ENCODE measurements at places on chromosomes 2 and 18.

- no peak for DNase-seq
Observed at GRCh38 chr2:29532436-29532835, 388.9 kb downstream of the ALK start.

GRCh38 chr2:37637190-37637860 is 34.1 kb downstream of the CDC42EP3 start:
- DNase-seq = no peak

GRCh38 chr2:32926708-32927084 is 20.1 kb upstream of the LTBP1 start:
- DNase-seq = peak; percentile 22

DNA sequence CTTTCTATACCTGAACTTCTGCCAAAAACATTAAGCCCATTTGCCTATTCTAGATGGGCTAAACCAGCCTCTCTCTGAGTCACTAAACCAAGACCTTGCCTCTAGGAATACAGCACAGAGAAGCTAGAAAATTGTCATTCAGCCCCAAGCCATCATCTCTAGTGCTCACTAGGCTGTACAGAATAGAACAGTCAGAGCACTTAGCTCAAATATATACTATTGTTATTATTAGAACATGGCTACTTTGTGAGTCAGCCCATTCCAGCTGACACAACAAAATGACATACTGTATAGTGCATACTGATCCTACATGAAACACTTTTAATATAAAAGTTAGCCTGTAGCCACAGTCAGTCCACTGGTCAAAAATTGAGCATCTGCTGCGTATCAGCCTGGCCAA is 418.8 kb downstream of the NRXN1 start:
- no peak for DNase-seq

DNA sequence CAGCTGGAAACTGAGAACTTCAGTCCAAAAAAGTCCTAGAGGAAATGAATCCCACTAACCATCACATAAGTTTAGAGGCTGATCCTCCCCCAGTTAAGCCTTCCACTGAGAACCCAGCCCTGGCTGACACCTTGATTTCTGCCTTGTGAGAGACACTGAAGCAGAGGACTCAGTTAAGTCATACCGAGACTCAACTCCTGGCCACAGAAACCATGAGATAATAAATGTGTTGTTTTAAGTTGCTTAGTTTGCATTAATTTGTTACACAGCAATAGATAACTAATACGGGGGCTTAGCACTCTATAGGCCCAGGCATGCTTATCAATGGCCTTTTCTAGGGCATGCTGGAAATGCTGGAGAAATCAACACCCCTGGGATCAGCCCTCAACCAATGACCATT is 3.4 kb upstream of the ADD2 start:
- no peak for DNase-seq

DNA sequence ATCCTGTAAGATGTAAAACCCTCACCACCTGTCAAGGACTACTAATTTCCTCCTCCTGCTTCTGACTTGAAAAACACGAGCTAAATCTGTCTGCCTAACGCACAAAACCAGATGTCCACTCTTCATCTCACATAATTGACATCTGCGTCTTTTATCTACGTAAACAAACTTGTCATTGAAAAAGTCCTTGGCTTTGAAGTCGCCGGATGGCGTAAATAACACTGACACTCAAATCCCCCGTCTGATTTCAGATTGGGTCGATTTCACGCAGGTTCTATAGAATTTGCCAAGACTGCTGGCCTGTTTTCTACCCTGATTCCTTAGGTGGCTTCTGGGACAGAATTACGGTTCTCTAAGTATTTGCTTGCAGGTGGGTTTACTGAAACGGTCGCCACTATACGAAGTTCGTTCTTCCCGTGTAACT is 539 bp upstream of the MOB4 start:
- no peak for DNase-seq

GRCh38 chr2:153347818-153348495 is 130.6 kb downstream of the RPRM start:
- DNase-seq = no peak

GRCh38 chr2:212595036-212595654 is 56.5 kb upstream of the ERBB4 start:
- DNase-seq = peak; percentile 28

GRCh38 chr18:25074925-25075324 is 277.0 kb downstream of the ZNF521 start:
- no peak for DNase-seq

- peak; percentile 84 for DNase-seq
Observed at GRCh38 chr2:133755480-133756300, 187.4 kb upstream of the NCKAP5 start.

- DNase-seq = no peak
Observed at GRCh38 chr18:22115573-22115972, 53.8 kb upstream of the GATA6 start.

DNA sequence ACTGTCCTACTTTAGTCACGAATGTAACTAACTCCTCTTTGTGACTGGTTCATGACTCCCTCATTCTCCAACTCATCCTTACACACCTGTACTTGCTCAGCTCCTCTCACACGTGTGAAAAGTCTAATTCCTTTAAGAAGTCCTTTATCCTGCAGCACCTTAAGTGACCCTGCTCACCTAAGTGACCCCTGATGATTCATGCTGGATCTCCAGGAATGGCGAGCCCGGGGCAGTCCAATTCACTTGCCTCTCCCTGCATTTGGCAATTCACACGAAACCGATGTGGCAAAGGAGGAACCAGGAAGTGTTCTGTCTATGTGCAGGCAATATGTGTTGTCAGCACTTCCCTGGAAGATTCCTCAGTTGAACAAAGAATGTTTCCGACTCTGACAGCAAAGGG is 189.8 kb upstream of the NABP1 start:
- DNase-seq = no peak

- DNase-seq = peak; percentile 37
Observed at GRCh38 chr2:84894758-84895520, 10.5 kb upstream of the TMSB10 start.

DNA sequence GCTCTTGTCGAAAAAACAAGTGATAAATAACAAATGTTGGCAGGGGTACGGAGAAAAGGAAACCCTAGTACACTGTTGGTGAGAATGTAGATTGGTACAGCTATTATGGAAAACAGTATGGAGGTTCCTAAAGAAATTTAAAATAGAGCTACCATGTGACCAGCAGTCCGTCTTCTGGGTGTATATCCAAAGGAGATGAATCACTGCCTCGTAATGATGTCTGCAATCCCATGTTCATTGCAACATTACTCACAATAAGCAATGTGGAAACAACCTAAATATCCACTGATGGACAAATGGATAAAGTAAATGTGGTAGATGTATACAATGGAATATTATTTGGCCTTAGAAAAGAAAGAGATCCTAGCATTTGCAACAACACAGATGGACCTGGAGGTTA is 50.6 kb downstream of the SLC16A14 start:
- peak; percentile 81 for DNase-seq

GRCh38 chr2:217977840-217978535 is 24.8 kb downstream of the TNS1 start:
- no peak for DNase-seq

GRCh38 chr2:66021296-66021695 is 413.6 kb upstream of the MEIS1 start:
- no peak for DNase-seq

- DNase-seq = peak; percentile 64
Observed at GRCh38 chr2:162301151-162301804, 17.2 kb downstream of the IFIH1 start.

DNA sequence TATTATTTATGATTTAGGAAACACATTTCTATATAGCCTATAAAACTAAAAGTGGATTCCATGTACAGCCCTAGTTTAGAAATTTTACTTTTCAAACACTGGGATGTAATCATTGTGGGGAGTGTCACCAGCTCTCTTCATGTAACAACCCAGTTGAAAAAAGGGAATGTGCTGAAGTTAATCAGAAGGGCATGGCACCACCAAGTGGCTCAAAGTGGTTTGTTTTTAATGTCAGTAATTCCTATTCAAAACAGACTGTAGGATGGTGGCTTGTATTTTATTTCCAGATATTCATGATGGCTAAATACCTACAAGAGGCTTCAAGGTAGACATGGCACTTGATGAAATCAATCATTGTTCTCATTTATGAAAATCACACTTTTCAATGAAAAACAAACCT is 58.1 kb upstream of the TMEM182 start:
- DNase-seq = peak; percentile 9

- no peak for DNase-seq
Observed at GRCh38 chr18:70370762-70371733, 82.2 kb downstream of the SOCS6 start.

DNA sequence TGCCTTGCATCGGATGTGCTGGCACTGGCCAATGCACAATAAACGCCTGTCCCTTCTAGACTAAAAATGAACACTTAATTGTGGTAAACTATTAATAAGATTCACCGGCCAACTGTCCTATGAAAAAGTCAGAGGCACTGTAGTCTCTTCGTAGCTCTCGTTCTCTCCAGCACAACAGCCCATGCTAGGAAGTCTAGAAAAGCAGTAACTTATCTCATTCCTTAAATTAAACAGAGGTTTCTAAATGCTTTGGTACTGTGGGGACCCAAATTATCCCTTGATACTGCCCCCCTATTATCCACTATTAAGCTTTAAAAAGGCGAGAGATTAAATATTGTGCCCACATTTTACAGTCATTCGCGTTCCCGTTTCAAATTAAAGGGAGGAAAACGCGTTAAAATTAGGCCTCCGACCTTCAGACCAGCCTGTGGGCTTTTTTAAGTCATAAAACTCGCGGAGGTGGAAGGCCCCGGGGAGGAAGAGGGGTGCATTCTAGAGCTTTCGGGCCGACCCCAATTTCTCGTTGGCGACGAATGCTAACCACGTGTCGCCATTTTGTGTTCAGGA is 1.5 kb upstream of the PCBP1 start:
- DNase-seq = no peak

DNA sequence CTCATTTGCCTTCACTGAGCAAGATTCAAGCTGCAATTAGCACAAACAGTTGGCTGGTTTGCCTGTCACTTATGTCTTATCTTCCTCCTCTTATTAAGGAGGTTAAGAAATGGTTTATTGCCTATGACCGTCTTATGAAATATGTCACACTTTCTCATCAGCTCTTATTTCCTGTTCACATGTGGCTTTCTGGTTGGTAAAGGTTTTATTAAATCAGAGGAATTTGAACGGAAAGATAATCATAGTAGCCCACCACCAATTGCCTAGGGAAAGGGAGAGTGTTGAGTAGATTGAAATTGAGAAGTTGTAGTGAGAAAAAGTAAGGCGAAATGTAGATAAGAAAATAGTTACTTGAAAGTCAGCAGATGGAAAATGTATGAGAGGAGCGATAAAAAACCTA is 4.2 kb upstream of the IL1R1 start:
- DNase-seq = no peak

DNA sequence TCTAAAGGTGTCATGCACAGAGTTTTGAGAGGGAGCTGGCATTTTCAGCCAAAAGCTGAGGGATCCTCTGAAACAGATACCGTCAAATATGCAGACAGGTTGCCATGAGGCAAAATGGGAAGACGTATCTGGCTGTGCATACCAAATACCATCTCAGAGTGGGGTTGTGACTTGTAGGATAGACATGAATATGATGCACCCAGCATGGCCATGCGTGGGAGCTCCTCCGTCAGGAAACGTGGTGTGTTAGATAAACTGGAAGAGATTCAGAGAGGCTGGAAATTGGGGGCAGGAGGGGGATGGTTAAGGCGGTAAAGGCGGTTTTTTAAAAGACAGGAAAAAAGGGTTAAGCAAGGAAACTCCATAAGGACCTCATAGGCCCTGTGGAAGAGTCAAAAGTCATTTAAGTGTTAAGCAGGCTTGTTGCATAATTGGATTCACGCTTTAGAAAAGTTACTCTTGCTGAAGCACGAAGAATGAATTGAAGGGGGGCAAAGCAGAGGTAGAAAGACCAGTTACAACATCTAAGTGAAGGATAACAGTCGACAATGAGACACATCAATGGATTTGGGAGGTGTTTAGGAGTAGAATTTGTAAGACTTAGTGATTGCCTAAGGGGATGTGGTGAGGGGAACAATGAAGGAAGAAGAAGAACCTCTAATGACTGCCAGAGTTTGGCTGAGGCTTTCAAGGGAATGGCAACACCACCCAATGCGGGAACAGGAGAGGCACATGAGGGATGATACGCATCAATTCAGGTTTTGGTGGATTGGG is 139.6 kb upstream of the CTAGE1 start:
- DNase-seq = no peak

DNA sequence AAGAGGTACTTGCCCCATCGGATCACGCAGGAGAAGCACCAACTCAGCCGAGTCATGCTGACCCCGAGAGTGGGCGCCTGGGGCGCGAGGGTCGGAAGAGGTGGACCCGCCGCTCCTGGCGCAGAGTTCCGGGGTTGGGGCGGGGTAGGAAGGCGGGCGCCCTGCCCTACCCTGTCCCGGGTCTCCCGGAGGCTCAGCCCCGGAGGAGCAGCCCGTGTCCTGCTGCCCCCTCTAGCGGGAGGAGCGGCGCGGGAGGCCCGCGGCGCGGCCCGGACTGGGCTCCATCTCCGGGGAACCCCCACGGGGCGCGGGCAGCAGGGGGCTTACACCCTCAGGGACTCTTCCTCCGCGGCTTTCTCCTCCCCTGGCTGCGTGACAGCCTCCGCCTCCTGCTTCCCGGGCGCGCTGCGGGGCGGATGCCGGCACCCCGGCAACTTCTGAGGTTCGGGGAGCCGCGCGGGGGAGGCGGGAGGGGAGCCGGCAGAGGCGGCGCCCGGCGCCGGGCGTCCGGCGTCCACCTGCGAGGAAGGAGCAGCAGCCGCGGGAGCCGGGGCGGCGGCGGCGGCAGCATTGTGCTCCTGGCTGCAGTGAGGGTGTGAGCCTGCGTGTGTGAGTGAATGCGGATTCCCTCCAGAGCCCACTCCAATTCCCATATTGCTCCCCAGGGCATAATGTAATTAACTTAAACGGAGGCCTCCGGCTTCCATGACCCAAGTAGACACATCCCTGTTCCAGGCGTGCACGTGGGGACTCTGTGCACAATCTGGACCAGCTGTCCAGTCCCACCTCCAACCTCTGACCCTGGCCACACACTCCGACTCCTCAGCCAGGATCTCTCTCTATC is 7.6 kb upstream of the TNS1 start:
- DNase-seq = peak; percentile 33

DNA sequence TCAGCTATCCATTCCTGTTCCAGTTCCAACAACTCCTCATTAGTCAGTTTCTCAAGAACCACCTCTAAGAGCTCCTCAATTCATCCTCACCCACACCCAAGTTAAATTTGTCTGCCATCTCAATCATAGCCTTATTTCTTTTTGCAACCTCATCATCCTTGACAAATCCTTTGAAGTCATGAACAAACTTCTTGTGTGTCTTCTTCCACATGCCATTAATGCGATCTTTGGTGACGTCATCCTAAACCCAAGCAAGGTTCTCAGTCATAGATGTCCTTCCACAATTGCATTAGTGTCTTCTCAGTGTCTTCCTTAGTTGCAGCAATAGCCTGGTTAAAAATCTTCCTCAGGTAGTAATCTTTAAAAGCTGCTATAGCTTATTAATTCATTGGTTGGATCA is 71.2 kb upstream of the FSIP2 start:
- DNase-seq = no peak

- no peak for DNase-seq
Observed at GRCh38 chr2:123916531-123916930, 108.6 kb upstream of the CNTNAP5 start.
